ENCODE measurements at places on chromosomes 13 and 19. TPM values are rescaled to one million over a fixed set of nuclear protein-coding genes. Genes with fewer than 3 reads are reported as not detected.

DNA sequence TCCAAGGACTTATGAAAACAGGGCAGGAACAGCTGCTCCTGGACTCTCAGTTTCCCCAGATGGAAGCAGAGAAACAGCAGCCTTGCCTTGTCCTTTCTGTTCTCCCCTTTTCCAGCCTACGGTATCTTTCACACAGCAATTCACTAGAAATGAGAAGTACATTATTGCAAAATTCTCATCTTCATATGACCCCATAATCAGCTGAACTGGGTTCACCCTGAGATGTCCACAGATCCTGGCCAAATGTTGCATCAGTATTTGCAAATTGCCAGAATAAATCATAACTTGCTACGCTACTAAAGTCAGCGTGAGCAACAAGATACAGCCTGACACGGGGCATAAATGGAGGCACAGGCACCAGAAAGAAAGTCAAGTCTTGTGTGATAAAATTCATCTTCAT, 16.1 kb downstream of the VSTM1 start:
- peaks cover 21% of the 10 kb centered on the region for H3K27me3 ChIP-seq
- no peak overlapping the region for H3K27ac ChIP-seq
- H3K4me3 ChIP-seq = no peak overlapping the region
- H3K36me3 ChIP-seq = no peaks in the 10 kb centered on the region
- no peak for DNase-seq

DNA sequence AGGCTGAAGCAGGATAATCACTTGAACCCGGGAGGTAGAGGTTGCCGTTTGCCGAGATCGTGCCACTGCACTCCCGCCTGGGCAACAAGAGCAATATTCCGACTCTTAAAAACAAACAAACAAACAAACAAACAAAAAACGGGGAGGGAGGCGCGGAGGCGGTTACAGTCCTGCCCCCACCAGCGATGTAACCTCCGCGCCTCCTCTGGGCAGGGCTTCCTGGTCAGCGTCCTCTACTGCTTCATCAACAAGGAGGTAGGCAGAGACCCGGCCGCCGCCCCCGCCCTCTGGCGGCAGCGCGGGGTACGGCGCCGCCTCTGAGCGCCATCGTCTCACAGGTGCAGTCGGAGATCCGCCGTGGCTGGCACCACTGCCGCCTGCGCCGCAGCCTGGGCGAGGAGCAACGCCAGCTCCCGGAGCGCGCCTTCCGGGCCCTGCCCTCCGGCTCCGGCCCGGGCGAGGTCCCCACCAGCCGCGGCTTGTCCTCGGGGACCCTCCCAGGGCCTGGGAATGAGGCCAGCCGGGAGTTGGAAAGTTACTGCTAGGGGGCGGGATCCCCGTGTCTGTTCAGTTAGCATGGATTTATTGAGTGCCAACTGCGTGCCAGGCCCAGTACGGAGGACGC, 10.2 kb downstream of the SNRPD2 start:
- H3K27ac ChIP-seq = no peak overlapping the region
- H3K4me1 ChIP-seq = peaks cover 14% of the 10 kb centered on the region
- H3K27me3 ChIP-seq = peaks cover 38% of the 10 kb centered on the region
- DNase-seq = peak; percentile 93
- H3K36me3 ChIP-seq = peaks cover 18% of the 10 kb centered on the region

GRCh38 chr13:97537110-97537509, 103.1 kb downstream of the RAP2A start:
- DNase-seq = no peak
- H3K36me3 ChIP-seq = no peaks in the 10 kb centered on the region
- H3K4me3 ChIP-seq = no peak overlapping the region
- no peak overlapping the region for H3K27ac ChIP-seq

GRCh38 chr19:33879818-33880575, 83.3 kb downstream of the KCTD15 start:
- no peak overlapping the region for H3K4me3 ChIP-seq
- DNase-seq = peak; percentile 24
- no peak overlapping the region for H3K27ac ChIP-seq
- H3K36me3 ChIP-seq = no peaks in the 10 kb centered on the region

Gene ANGPTL8
- total RNA-seq = not detected

Gene ERICH4
- not detected for total RNA-seq

Data from WTC11 (cell line).